Sigmoid colon (tissue), 7 donors: ENCODE measurements at places on chromosomes 2 and 18. TPM values are rescaled to one million over a fixed set of nuclear protein-coding genes. Genes with fewer than 3 reads are reported as not detected.

PRKCE gene
- total RNA-seq = 15.8 TPM

DNA sequence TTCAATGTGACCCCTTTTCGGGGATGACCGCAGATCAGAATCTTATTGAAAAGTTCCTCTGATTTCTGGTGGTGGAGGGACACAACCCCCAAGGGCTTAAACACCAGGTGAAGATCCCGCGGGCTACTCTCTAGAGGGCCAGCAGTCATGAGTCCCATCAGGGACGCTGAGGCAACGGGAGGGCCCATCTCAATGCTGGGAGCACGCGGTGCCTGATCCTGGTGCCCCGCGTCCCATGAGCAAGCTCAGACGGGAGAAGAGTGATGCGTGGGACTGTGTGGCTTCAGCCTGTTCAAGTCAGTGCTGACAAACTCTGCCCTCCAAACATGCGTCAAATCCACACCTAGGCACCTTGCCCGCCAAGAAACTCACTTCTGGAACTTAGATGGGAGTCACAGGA is 224.9 kb downstream of the TWIST2 start:
- H3K4me3 ChIP-seq = no peak overlapping the region
- H3K4me1 ChIP-seq = no peaks in the 10 kb centered on the region

DNA sequence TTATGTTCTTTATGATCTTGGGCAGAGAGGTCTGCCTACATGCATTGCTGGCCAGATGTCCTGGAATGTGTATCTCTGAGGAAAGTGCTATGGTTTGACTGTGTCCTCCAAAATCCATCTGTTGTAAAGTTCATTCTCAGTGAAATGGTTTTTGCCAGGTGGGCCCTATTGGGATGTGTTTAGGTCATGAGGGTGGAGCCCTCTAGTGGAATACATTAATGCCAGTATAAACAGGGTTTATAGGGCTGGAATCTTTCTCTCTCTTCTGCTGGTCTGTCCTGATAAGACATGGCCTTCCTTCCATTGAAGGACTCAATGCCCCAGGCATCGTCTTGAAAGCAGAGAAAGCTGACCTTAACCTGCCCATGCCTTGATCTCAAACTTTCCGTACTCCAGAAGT is 258.5 kb downstream of the RPIA start:
- H3K36me3 ChIP-seq = no peaks in the 10 kb centered on the region
- H3K4me1 ChIP-seq = no peaks in the 10 kb centered on the region
- H3K27me3 ChIP-seq = no peaks in the 10 kb centered on the region
- H3K4me3 ChIP-seq = no peak overlapping the region

GRCh38 chr2:52918551-52918950 is 849.1 kb upstream of the CHAC2 start:
- H3K27ac ChIP-seq = no peak overlapping the region
- no peaks in the 10 kb centered on the region for H3K4me1 ChIP-seq
- H3K27me3 ChIP-seq = no peaks in the 10 kb centered on the region
- no peak for DNase-seq
- no peaks in the 10 kb centered on the region for H3K36me3 ChIP-seq
